Foreskin keratinocyte (primary cell): ENCODE measurements at places on chromosomes 16 and 17.

DNA sequence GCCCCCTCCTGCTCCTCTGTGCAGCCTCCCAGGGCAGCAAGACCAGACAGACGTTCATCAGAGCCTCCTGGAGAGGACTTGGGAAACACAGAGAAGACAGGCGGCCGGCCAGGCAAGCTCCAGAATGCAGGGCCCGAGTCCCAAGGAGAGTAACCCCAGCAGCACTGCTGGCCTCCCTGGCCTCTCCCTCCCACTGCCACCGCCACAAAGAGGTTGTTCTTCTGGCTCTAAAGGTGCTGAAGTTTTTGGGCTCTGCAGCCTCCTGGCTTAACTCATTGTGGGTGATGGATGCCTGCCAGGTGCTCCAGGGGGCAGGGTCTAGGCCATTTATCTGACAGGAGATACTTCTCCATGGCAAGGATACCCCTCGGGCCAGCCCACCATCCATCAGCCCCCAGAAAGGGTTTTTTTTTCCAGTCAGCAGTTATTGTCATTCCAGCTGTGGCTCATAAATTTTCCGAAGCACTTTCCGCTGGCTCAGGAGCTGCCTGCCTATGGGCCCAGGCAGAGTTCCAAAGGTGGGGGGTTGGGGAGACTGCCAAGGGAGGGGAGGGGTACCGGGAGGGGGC is 32.0 kb upstream of the MRPS23 start:
- no peak for DNase-seq

DNA sequence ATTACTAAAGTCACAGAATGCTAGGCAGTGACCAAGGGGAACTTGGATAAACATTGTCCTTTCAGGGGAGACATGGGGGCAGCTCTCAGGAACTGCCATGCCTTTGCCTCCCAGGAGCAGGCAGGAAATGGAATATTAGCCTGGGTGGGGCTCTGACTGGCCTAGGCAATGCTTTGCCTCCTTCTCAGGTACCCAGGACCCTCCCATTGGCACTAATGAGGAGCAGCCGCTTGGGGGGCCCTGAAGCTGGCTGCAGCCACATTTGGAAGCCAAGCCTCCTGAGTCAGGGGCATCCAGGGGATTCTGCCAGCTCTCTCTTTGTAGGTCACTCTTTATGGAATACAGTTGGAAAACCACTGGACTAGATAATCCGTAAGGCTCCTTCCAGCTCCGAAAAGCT is 5.5 kb downstream of the CPSF4L start:
- DNase-seq, result no peak

DNA sequence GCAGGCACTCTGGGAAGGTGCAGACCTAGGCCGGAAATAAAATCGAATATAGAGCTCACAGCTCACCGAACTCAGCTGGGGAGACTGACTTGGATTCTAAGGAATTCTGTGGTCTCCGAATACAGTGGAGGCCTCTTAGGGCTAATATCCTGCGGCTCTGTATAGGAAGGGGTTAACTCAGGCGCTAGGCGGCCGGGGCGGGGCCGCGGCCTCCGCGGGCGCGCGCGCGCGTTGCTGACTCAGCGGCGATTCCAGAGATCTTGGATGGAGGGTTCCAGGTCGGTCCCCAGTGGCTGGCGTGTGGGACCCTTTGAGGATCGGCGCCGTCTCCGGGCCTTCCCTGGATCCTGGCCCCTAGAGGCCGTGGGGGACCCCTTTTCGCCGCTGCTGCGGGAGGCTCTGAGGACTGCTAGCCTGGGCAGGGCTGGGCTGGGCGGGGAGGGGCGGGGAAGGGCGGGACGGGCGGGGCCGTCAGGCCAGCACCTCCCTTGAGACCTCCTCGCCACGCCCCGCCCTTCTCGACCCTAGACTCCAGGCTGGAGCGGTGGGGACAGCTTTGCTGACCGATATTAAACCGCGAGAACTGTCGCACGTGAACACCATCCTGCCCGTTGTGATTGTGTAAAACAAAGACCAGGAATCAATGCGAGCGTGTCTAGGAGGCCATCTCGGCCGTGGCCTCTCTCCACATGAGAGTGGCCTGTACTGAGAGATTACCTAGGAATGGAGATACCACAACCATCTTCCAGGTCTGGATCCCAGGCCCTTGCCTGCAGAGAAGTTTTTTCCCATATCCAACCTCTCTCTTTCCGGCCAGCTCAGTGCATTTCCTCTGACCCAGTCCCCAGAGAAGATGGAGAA is 1.4 kb upstream of the PLEKHH3 start:
- DNase-seq, result no peak

- no peak for DNase-seq
Observed at GRCh38 chr17:73960469-73960868, 243.0 kb upstream of the RPL38 start.

- DNase-seq, result peak; percentile 52
Observed at GRCh38 chr17:27586203-27586721, 44.7 kb upstream of the LGALS9 start.

DNA sequence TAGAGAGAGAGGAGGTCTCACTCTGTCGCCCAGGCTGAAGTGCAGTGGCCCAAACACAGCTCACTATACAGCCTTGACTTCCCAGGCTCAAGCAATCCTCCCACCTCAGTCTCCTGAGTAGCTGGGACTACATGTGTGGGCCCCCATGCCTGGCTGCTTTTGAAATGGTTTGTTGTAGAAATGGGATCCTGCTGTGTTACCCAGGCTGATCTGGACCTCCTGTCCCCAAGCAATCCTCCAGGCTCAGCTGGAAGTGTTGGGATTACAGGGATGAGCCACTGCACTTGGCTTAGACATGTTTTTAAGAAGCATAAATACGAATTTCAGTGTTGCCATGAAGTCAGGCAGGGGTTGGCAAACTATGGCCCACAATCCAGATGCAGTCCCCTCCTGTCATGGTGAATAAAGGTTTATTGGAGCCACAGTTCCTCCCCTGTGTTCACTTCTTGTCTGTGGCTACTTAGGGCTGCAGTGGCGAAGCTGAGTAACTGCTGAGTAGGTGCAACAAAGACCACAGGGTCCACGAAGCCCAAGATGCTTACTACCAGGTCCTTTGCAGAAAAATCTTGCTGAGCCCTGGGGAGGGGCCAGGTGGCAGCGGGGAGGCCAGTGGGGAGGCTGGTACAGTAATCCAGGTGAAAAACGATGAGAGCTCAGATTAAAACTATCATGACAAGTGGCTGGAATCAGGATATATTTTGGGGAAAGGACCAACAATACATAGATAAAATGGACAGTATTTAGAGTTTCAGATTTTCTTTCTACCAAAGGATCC is 35.2 kb downstream of the TNFRSF13B start:
- DNase-seq, result no peak

- DNase-seq, result no peak
Observed at GRCh38 chr16:28905229-28905754, 19.7 kb downstream of the RABEP2 start.

DNA sequence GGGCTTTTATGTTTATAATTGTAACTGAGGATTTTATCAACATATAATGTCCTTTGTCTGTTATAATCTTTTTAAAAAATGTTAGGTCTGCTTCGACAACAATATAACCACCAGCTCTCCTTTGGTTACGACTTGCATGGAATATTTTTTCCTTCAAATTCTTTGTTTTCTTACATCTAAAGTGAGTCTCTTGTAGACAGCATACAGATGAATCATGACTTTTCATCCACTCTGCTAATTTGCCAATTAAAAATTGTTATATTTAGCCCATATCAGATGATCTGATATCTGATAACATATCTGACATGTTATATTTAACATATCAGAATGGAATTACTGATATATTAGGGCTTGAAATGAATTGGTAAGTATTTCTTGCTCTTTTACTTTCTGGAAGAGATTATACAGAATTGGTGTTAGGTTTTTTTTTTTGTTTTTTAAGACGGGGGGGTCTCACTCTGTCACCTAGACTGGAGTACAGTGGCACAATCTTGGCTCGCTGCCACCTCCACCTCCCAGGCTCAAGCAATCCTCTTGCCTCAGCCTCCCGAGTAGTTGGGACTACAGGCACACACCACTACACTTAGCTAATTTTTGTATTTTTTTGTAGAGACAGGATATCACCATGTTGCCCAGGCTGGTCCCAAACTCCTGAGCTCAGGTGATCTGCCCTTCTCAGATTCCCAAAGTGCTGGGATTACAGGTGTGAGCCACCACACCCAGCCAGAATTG is 27.5 kb downstream of the TBX21 start:
- no peak for DNase-seq

DNA sequence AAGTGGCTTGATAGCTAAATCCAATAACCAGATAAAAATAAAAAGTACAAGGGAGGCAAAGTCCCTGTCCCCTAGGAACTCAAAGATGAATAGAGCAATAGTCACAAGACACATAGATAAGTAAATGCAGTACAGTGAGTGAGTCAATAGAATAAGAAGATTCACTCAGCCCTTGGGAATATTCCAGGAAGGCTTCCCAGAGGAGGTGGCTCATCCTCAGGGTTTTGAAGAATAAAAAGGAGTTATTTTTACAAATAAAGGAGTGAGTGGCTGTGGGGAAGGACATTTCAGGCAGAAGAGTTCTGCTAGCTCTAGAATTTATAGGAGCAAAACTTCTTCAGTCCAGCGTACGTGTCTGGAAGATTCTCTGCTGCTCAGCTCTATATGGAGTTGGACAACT is 177.4 kb upstream of the SDK2 start:
- DNase-seq, result no peak

DNA sequence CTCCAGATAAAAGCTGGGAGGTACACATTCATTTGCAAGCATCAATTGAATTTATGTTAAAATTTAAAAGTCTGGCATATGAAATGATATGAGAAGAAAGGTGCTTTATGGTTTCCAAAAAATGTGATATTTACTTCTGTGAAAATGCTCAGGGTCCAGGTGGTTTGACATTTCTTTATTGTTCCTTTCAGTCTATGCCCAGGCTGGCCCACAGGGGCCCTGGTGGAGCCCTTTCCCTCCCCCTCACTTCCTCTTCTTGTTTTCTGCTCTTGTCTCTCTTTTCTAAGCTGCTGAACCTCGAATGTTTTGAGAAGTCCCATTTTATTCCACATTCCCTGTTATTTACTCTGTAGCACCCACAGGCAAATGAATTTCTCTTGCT is 127.8 kb downstream of the HS3ST3B1 start:
- DNase-seq, result no peak

DNA sequence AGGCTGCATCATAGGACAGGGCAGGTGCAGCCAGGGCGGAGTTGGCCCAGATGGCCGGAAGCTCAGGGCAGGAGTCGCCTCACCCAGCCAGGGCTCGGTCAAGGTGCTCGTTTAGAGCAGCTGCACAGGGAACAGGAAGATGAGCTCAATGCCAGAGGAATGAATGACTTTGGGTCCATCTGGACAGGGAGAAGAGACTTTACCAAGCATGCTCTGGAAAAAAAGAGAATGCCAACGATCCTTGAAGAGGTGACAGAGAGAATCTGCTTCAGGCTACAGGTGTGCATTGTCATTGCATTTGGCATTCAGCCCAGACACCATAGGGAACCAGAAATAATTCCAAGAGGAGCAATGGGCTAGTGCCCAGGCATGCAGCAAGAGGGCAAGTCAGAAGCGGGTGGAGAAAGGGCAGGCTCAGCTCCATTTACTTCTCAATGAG is 6.7 kb upstream of the MPP3 start:
- no peak for DNase-seq

- DNase-seq, result peak; percentile 54
Observed at GRCh38 chr17:2433696-2434095, 32.8 kb upstream of the MNT start.

GRCh38 chr16:73011926-73012325 is 36.0 kb downstream of the ZFHX3 start:
- no peak for DNase-seq

GRCh38 chr17:58618336-58618735 is 73.5 kb downstream of the TEX14 start:
- no peak for DNase-seq

DNA sequence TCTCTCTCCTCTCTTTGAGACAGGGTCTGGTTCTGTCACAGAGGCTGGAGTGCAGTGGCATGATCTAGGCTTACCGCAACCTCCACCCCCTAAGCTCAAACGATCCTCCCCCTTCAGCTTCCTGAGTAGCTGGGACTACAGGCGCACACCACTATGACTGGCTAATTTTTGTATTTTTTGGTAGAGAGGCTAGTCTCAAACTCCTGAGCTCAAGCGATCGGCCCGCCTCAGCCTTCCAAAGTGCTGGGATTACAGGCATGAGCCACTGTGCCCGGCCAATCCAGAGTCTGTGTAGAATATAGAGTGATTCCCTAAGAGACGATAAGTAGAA is 65.8 kb upstream of the RPH3AL start:
- DNase-seq, result no peak

DNA sequence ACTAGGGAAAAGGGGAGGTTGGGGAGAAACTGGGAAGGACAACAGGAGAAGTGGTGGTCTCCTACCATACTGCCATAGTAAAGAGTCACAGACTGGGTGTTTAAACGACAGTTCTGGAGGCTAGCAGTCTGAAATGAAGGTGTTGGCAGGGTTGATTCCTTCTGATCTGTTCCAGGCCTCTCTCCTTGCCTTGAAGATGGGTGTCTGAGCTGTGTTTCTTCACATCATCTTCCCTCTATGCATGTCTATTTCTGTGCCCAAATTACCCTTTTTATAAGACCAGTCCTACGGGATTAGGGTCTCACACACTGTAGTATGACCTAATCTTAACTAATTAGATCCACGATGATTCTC is 79.8 kb upstream of the TMEM97 start:
- DNase-seq, result no peak

DNA sequence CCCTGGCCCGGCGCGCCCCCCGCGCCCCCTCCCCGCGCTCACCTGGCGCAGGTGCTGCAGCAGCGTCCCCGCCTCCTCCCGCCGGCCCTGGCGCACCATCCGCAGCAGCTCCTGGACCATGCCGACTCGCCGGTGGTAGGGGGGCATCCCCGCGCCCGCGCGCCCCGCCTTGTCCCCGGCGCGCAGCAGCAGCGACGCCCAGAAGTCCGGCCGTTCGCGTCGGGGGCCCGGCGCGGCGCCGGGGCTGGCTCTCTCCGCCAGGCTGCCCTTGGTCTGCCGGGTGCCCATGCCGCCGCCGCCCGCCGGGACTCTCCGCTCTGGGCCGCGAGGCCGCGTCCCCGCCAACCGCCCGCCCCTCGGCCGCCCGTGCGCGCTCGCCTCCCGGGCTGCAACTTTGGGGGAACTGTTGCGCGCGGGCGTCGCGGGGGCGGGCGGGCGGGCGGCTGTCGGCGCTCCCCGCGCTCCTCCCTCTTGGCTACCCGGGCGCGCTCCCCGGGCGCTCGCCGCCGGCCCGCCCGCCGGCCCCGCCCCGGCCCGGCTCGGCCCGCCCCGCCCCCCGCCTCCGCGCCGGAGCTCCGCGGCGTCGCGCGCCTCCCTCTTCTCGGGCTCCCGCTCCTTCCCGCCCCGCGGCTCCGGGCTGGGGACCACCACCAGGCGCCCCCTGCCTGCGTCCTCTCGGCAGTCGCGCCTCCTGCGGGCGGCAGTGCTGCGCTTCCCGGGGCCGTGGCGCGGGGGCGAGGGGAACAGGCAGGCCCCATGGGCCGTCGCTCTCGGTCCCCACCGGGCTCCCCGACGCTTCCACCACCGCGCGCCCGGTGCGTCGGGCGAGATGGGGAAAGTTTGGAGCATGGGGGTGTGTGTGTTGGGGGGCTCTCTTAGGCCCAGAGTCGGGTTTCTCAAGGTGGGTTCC is at the start of gene LRRC75A:
Gene LRRC75A (minus strand): TSS at position 491 of the 910 bp plus-strand sequence. CDS start 203 bp downstream, at position 288.
- no peak for DNase-seq

GRCh38 chr16:83109490-83110125 is 482.8 kb downstream of the CDH13 start:
- no peak for DNase-seq
